ENCODE measurements at places on chromosomes 6 and 20.

- DNase-seq = no peak
Measured at GRCh38 chr6:15378866-15379265, 133.0 kb downstream of the JARID2 start.

DNA sequence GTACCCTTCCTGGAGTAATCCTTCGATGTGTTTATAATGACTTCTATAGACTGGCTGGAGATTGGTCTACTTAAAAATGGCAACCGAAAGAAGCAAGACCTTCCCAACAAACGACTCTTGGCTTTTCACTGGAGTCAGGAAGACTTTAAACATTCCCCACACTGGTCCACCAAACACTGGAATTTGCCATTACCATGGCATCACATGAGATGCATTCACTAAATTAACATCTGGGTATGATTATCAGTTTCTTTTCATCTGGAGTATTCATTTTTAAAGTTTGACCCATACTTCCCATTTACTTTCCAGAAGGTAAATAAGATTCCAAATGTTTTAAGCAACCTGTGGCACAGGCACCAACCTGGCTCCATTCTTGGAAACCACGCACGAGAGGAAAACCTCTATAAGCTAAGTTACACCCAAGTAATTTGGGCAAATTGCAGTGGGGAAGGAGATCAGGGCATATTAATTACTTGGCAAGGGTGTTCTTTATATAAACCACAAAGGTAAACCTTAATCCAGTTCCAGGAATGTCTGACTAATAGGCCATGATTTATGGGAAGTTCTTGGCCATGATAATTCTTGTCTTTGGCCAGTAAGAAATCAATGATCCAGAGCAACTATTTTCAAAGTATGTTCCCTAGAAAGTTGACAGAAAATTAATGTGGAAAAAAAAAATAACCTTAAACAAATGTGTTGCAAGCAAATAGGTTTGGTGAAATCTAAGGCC is 190.0 kb upstream of the COL21A1 start:
- no peak for DNase-seq

- no peak for DNase-seq
Measured at GRCh38 chr6:109486068-109486467, 3.0 kb upstream of the ZBTB24 start.

DNA sequence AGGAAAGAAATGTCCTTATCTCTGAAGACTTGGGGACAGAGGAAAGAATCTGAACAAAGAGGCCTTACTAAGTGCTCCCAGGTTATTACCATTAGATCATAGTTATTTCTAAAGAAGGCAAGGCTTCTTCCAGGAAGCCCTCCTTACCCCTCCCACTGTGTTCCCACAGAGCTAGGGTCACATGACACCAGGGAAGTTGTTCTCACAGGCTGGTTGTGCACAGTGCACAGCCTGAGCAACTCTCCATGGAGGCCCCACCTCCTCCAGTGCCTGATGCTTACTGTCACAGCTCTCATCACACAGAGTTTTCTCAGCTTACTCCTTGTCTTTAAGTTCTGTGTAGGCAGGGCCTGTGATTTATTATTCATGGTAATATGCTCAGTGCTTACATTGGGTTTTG is 68.9 kb upstream of the SCGN start:
- DNase-seq = no peak

DNA sequence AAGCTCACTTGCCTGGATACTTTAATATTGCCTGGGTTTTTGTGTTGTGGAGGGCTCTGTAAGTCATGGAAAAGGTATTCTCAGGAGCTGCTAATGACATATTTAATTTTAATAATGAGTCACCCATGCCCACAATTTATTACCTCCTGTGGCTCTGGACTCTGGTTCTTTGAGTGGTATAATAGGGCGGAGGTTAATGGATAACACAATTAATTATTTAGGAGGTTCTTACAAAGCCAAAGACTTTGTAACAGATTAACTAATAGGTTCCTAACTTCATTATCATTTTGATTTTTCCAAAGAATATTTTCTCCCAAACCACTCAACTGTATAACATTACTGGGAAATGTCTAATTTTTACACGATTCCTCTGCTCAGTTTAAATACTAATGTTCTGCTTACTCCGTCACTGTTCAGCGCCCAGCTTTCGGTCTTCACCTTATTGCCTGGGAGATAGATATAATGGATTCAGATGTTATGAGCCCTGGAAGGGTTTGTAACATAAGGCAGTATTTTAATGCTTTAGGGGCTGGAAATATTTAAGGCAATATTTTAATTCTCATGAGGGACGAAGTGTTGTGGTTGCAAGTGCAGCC is 29.4 kb downstream of the PHACTR3 start:
- no peak for DNase-seq

- DNase-seq = no peak
Measured at GRCh38 chr6:137637121-137637520, 142.9 kb upstream of the OLIG3 start.

DNA sequence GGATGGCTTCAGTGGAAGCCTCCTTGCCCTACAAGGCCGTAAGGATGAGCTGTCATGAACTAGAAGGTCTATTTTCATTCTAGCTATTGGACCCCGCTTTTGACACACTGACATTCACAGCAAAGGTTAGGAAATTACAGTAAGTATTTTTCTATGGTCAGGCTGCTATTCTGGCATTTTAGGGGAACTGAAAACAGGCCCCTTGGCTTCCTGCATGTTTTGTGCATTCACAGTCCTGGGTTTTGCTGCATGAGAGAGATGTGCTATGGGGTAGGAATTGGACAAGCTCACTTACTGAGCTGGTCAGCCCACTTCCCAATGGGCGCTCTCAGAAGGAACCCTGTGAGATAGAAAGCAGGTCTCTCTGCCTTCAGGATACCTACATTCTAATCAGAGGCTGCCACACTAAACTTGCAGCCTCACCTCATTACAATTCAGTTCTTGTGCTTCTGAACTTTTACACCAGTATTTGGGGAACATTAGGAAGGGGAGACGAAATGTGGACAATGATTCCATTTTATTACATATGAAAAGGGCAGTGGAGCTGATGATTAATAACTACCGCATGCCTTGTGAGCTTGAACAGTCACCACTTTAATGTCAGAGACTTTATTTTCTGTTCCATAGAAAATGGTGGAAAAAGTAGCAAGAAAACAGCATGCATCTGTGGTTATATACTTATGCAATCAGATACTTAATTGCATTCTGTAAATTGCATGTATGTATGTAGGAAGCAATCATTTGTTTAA is 86.6 kb upstream of the TAB2 start:
- no peak for DNase-seq

DNA sequence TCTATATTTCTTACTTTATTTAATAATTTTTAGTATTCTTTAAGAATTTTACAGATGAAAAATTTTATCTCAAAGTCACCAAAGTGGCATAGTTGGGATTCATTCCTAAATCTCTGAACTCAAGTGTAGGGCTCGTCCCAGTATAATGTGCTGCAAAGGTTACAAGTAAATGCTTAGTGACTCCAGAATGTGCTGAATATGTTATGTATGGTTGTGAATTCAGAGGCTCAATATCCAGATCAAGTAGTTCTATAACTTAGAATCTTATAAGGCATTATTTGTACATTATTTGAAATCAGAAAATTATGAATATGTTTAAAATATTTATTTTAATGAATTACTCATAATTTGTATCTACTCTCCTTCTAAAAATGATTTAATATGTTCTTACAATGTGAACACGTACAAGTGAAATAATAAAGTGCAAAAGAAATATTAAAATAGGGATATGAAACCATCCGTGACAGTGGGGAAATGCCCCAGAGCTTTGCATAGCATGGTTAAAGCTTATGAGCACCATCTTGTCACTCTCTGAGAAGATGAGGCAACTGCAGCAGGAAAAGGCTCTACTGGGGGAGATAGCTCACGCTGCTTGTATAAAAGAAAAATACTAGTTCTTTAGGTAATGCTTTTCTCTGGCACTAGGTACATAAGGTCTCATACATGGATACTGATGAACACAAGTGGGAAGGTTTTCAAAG is 259.0 kb downstream of the FOXC1 start:
- DNase-seq = no peak

- DNase-seq = no peak
Measured at GRCh38 chr20:54344832-54345231, 130.6 kb upstream of the DOK5 start.

- DNase-seq = no peak
Measured at GRCh38 chr6:168037856-168038255, 40.4 kb downstream of the KIF25 start.

GRCh38 chr20:1273366-1273765 is 7.3 kb downstream of the SNPH start:
- DNase-seq = no peak

DNA sequence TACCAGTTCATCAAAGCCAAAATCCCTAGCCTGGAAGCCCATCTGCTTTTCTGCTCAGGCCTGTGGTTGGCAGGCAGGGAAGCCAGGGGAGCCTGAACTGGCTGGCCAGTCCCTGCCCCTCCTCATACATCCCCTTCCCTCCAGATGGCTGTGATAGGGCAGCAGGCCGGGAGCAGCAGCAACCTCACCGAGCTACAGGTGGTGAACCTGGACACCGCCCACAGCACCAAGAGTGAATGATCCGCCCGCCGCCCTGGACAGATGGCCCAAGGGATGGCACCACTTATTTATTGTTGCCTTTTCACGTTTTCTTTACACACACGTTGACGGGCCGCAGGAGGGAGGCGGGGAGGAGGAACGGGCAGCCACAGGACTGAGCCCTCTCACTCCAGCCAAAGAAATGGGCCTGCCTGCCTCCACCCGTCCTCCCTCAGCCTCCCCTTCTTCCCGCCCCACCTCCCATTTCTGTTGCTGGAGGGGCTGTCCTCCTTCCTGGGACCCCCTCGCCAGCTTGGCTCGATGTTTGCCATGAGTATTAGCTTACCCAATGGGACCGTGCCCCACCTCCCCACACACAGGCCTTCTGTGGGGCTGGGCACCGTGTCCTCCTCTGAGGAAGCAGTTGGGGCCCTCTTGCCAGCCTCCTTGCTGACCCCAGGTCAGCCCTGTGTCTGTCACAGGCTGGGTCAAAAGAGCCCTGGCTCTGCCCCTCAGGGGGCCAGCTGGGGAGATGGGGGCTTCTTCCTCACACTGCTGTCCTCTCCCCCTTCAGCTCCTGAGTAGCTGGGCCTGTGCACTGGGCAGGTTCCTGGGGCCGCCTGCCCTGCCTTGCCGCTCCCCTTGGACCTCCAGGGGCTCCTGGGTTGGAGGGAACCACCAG is 2.8 kb upstream of the CUL9 start:
- DNase-seq = no peak

DNA sequence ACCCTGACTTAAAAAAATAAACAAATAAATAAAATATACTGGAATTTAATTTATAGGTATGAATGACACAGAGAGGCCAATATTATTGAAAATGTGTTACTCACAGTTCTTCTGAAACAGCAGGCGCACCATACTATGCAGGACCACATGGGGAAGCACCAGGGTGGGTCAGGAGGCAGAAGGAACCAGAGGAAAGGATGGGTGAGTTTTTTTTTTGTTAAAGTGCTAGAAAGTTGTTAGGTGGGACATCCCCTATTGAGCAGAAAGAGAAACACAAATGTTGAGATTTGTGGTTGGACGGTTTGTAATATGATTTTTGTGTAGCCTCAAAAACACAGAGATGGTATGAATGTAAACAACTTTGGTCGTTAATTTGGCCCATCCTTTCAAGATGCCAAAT is 26.0 kb downstream of the PTPRA start:
- DNase-seq = no peak

DNA sequence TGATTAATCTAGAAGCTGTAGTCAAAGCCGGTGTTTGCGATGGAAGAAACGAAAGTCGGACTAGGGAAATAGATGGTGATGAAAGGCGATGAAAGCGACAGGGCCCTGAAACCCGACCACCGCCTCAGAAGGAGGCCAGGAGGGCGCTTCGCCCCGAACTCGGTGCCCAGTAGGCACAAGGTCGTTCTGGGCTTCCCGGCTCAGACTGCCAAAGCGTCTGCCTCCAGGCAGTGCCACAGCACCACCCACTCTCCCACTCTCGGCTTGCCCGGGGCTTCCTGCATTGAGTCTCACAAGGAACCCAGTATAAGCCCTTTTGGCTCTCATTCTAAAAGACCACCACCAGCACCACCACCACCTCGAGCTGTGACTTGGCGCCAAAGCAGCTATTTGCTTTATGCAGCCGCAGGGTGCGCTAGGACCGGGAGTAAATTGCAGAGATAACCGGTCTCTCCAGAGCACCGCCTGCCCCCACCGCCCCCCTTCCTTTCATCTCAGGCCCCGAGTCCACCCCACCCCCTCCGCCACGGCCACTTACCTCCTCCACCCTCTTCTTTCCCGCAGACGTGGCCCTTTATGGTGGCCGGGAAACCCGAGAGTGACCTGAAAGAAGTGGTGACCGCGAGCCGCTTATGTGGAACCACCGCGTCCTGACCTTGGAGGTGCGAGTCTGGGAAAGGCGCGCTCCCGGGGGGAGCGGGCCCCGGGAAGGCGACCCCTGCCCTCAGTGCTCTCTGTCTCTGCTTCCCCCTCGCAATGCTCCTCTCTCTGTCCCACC is 2.4 kb downstream of the TCF21 start:
- DNase-seq = no peak

DNA sequence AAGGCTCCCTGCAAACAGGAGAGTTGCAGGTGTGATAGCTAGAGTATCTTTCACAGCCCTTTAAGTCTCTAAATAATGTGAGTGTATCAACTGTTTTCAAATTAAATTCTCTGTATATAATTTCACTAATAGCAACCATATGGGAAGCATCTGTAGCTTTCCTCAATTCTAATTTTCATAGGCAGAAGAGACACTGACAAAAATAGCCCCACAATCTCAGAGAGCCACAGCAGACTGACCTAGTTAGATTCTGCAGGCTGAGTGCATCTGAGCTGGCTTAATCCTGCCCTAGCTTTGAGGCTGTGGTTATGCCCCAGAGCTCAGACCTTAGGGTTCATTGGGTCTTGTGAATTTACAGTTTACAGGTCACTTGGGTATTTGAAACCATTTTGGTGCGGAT is 63.9 kb downstream of the MAP7 start:
- DNase-seq = no peak

DNA sequence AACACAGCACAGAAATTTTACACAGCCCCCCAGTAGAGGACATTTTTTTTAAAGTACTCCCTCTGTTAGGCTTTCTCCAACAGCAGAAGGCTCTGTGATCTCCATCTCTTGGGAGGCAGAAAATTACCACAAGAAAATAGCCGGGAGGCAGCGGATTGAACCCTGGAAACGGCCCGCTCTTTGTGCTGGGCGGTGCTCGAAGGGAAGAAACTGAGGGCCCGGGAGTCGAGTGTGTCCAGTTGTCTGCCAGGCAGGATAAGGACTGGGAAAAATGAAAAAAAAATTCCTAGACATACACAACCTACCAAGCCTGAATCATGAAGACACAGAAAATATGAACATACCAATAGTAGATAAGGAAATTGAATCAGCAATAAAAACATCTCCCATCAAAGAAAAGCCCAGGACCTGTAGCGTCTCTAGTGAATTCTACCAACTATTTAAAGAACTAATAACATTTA is 31.5 kb downstream of the POM121L2 start:
- no peak for DNase-seq

GRCh38 chr20:52275181-52275691 is 83.7 kb upstream of the ZFP64 start:
- DNase-seq = no peak

GRCh38 chr6:167767715-167768107 is 59.0 kb upstream of the AFDN start:
- DNase-seq = no peak

GRCh38 chr6:47004463-47004862 is 37.7 kb downstream of the ADGRF1 start:
- DNase-seq = no peak

- no peak for DNase-seq
Measured at GRCh38 chr20:57680934-57681914, 28.6 kb downstream of the PMEPA1 start.

- no peak for DNase-seq
Measured at GRCh38 chr20:3871550-3872265, 17.5 kb upstream of the PANK2 start.

GRCh38 chr20:3473944-3474343 is 3.1 kb downstream of the ATRN start:
- DNase-seq = no peak
